ENCODE measurements at places on chromosomes 2 and 18.

- DNase-seq: no peak
Observed at GRCh38 chr18:63238693-63239075, 80.9 kb downstream of the BCL2 start.

GRCh38 chr2:1455466-1455865 is 42.2 kb downstream of the TPO start:
- no peak for DNase-seq

DNA sequence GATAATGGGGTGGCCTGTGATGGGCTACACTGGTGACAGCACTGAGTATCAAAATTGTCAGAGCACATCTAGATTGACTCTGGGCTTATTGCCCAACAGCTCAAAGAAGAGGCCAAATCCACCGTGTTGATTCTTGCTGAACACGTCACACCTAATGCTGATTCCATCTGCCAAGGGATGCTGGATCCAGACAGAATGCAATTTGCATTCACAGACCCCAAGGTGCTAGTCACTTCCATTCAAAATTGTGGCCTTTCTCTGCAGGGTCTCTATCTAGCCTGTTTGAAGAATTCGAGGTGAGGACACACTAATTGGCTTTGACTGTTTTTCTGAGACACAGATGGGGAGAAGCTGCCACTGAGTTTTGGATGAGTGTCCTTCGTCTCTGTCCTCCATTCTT is 13.5 kb upstream of the GPR39 start:
- DNase-seq: no peak

DNA sequence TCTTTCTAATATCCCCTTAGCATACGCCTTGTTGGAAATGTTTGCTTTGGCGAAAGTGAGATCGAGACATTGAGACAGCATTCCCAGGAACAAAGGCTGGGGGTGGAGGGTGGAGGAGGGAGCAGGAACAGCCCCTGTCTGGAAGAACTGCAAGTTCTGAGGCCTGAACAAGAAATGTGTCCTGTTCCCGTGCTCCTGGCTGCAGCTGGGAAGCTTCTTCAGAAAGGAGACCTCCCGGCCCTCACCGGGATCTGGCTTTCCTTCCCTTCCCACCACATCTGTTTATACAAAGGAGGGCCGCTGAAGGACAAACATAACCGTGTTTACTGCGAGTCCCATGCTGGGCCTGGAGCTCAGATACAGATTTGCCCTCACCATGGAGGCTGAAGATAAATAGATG is 35.9 kb downstream of the AFF3 start:
- no peak for DNase-seq

DNA sequence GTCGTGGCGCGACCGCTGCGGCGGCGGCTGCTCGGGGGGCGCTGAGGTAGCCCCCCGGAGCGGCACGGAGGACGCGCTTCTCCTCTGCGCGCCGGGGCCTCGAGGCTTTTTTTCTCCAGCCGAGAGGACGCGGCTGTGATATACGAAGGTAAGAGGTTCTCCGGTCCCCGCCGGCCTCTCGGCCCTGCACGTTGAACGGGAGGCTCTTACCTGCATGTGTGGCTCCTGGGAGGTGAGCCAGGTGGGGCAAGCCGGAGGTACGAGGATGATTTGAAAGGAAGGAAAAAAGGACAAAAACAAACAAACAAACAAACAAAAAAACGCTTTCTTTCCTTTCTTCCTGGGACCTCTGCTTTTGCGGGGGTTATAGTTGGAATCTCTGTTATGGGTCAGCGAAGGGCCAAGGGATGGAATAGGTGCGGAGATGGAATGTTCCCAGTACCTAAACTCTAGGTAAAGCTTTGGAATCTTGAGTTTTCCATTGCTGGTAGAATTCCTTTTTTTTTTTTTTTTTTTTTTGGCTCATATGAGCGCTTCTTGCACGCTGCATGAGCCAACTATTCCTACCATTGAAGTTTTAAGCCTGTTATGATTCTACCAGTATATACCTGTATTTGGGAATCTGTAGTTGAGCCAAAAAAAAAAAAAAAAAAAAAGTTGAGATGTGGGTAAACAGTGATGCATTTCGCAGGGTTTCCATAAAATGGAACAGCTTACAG is 674 bp downstream of the PTPN4 start:
- DNase-seq: no peak

DNA sequence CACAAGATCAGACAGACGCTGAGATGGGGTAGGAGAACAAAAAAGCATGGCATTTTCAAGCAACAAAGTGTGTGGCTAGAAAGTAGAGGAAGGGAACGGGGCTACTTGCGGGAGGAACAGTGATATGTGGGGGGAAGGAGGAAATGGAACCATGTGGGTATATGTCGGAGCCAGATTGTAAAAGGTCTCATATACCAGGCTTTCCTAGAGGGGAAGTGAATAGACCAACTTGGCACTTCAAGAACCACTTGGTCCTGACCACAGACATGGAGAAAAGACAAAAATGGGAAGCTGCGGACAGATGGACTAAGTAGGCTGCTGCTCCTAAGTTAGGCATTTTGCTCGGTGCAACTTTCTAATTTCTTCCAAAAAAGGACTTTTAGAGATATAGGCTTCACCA is 196.0 kb downstream of the DCC start:
- DNase-seq: no peak

DNA sequence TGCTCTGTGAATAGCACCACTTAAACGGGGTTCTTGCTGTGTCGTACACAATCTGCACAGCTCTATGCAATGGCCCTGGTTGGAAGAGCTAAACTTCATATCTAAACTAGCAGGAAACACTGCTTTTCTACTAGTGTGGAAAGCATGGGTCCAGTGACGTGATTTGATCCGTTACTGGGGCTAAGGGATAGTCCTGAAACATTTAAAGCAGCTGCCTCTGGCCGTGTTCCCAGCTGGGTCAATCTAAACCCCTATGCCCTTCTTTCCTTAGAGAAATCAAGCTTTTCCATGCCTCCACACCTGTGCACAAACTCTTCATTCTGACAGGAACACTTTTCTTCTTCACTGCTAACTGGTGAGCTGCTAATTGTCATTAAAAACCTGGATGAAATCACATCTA is 5.4 kb upstream of the IGFBP5 start:
- DNase-seq: no peak

DNA sequence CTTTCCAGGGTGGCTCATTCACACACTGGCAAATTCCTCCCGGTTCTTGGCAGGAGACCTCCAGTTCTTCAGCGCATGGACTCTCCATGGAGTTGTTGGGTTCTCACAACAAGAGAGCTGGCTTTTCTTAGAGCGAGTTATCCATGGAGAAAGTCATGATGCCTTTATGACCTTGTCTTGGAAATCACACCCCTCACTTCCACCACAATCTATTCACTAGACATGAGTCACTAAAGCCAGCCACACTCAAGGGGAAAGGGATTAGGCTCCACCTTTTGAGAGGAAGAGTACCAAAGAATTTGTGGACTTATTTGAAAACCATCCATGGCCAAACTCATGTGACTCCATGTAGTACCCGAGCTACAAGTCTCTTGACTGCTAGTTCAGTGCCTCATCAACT is 160.5 kb downstream of the SETBP1 start:
- DNase-seq: no peak

GRCh38 chr2:151525821-151526373 is 116.2 kb downstream of the RIF1 start:
- DNase-seq: no peak

- DNase-seq: no peak
Observed at GRCh38 chr2:188898261-188898660, 75.9 kb upstream of the COL3A1 start.

- no peak for DNase-seq
Observed at GRCh38 chr2:191521608-191522208, 156.2 kb upstream of the NABP1 start.

DNA sequence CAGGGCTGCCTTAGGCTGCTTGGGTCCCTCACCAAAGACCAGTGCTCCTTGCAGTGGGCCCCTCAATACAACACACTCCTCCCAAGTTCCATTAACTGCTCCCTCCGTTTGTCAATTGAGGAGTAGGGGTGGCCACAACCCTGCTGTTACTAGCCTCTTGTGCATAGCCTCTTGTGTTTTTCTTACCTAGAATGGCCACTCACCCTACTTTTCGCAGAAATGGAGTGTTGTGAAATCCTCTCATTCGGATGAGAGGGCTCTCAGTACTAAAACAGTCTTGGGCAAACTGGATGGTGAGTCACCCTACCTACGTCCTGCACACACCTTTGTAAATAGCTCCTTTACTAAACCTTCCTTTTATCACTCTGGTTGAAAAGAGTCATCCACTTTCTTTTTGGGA is 253.9 kb downstream of the OSR1 start:
- no peak for DNase-seq

- no peak for DNase-seq
Observed at GRCh38 chr2:240213226-240213475, 72.7 kb upstream of the OTOS start.

DNA sequence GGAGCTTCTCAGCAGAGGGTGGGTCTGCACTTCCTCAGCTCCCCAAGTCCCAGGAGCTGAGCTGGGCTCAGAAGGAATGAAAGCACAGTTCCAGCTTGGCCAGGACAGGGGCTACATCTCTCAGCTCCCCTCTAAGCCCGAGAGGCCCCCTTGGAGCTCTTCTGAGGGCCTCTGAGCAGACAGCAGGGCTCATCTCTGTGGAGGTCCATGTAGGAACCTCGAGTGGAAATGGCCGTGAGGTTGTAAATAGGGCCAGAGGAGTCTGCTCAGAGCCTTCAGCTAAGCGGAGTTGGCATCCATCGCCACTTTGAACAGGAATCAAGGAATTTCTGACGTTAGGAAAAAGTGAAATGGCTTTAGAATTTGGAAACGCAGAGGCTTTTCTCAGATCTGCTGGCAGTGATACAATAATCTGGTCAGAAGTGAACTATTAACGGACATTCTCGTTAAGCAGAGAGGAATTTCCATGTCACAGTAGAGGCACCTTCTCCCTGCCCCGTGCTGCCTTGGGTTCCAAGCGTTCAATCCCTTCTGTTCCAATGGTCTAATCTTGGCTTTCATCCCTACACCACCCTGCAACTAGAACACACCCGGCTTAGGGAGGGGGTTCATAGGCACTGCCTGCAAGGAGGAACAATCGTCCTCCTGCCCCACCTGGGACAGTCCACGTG is 213.9 kb downstream of the NDUFA10 start:
- DNase-seq: no peak

GRCh38 chr2:221444106-221444505 is 128.0 kb downstream of the EPHA4 start:
- DNase-seq: no peak

DNA sequence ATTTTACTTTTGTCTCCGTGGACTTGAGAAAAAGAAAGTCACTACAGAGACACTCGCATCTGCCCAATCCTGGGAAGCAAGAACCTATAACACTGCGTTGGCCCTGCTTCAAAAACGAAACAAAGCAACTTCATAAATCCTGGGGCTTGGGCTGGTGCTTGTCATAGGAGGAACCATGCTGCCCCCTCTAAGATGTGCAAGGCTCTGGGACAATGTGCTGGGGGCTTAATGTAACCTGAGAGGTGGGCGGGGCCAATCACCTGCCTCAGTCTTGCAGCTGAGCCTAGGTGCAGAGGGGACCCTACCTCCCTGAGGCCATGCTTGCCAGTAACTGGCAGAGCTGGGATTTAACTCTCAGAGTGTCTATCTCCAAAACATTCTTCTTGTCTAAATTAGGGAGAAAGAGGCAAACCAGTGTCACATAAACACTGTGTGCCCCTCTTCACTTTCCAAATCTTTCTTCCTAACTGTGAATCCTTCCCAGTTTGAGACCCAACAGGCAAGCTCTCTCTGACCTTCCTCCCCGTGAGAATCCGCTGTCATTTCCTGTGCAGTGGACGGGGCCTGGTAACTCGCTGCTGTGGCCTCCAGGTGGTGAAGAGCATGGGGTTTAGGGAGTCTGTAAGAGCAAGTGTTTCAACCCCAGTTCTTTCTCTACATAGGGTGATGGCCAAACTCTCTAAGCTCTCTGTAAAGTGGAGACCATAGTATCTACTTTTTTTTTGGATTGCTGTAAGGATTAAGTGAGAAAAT is 115.1 kb downstream of the ACKR3 start:
- no peak for DNase-seq

- DNase-seq: no peak
Observed at GRCh38 chr18:63869374-63869773, 18.1 kb upstream of the SERPINB2 start.

DNA sequence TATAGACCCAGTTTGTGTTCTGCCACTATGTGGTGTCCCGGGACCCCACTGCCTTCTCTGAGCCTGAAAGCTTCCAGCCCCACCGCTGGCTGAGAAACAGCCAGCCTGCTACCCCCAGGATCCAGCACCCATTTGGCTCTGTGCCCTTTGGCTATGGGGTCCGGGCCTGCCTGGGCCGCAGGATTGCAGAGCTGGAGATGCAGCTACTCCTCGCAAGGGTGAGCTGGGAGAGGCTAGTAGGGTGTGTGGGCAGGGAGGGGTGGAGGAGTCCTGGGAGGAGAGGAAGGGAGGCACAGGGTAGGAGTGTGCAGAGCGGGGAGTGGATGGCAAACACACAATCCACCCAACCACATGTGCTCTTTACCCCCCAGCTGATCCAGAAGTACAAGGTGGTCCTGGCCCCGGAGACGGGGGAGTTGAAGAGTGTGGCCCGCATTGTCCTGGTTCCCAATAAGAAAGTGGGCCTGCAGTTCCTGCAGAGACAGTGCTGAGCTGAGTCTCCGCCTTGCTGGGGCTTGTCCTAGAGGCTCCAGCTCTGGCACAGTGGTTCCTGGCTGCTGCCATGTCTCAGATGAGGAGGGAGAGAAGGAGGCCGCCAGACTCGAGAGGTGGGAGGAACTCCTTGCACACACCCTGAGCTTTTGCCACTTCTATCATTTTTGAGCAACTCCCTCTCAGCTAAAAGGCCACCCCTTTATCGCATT is 16.9 kb downstream of the PRKAG3 start:
- DNase-seq: no peak

GRCh38 chr18:78924786-78925540 is 54.7 kb upstream of the SALL3 start:
- no peak for DNase-seq

DNA sequence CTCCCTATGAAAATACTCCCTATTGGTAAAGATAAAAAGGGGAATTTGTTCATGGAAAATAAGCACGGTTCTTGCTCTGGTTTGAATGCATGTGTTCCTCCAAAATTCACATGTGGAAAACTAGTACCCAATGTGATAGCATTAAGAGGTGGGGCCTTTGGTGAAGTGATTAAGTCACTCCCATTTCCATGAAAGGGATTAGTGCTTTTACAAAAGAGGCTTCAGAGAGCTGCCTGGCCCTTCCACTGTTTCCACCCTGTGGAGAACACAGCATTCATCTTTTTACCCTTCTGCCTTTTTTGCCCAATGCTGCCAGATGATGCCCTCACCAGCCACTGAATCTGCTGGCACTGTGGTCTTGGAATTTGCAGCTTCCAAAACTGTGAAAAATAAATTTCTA is 666.8 kb downstream of the ARHGAP15 start:
- DNase-seq: no peak
